ENCODE measurements at places on chromosomes 13 and 19.

DNA sequence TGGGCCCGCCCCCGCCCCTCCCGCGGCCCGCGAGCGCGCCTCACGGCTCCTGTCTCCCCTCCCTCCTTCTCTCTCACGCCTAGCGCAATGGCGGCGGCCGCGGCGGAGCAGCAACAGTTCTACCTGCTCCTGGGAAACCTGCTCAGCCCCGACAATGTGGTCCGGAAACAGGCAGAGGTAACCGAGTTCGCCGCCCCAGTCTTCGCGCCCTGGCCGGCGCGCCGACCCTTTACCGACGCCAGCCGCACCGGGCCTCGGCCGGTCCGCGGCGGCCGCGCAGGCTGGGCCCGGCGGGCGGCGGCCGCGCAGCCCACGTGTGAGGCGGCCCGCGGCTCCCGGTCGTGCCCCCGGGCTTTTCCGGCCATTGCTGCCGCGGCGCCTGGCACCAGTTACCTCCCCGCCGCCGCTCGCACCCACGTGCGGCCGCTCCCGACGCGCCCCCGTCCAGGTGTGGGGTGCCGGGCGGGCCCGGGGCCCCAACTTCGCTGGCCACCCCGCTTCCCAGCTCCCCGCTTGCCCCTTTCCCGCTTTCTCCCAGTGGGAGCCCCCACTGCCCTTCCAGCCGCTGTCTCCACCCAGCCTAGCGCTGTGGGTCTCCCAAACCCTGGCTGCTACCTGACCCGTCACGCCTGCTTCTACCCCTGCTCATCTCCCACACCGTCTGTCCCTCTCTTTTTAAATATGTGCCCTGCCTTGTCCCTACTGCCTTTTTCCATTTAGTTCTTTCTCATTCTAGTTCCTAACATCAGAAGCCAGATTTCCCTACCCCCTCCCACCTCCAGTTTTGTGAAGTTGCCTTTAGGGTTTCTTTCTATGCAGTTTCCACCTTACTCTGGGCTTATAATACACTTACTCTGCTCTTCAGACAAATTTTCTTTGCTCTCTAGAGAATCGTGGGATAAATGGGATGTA is 23.4 kb downstream of the IPO5 start:
- DNase-seq: no peak

DNA sequence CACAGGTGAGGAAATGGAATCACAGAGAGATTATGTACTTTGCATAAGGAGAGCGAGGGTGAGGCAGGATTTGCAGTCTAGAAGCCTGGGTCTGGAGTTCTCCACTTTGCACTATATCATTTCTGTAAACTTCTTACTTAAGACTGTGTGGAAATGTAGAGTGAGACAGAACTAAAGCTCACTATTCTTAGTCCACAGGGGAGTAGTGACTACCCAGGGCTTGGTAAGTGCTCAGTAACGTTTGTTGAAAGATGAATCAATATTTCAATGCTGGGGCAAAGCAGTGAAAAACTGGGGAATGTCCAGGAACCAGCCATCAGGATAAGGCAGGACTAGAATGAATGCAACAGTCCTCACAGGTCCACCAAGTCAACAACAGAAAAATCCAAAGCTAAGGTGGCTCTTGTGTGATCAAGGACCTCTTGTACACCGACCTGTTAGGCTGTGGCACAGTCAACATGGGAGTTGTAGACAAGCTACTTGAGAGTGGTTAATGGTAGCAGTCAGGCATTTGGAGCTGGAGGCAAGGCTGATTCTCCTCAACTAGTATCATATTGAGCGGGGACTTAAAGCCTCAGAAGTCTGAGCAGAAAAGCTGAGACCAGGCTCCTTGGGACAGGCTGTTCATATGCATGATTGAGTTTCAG is 929 bp upstream of the TNFSF13B start:
- DNase-seq: no peak

DNA sequence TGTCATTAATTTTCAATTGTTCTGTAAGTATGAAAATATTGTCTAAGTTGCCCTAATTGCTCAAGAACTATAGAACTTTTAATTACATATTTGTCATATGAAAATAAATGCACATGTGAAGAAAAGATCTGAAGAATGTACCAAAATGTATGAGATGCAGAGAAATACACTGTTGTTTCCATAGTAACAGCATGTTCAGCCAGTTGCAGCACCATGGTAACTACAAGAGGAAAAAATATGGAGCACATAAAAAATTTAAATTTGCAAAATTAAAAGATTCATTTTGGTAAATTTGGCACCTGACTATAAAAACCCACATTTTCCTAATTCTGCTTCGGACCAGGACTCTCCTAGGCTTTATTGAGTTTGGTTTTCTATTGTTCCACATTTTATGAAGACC is 1170.0 kb upstream of the MIR17HG start:
- DNase-seq: no peak

DNA sequence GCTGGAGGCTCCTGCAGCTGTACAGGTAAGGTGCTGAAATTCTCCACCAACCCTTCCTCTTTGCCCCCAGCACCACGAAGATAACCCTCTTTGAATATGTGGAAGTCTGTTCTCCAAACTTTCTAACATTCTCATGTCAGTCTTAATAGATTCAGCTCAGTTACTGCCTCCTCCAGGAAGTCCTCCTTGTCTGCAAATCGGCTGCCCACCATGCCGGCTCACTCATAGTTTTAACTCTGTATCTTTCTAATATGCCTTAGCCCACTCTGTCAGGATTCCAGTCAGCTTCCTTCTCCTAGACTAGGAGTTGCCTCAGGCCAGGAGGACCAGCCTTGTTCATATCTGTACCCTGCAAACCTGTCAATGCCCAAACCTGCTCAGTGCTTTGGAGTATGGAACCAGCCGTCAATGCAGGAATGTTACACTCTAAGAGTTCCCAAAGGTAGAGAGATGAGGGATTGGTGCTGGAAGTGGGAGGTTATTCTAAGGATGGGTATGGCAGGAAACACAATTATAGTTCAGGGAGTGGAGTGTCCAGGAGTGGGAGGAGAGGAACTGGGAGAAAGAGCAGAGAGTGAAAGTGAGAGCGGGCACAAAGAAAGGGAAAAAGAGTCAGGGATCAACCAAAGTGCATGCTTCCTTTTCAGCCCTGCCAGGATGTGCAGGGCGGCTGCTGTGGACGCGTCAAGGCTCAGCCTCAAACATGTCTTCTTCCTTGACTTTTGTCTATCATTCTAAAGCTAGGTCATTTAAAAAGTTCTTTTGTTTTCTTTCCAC is 38.0 kb upstream of the ALOX5AP start:
- DNase-seq: no peak

DNA sequence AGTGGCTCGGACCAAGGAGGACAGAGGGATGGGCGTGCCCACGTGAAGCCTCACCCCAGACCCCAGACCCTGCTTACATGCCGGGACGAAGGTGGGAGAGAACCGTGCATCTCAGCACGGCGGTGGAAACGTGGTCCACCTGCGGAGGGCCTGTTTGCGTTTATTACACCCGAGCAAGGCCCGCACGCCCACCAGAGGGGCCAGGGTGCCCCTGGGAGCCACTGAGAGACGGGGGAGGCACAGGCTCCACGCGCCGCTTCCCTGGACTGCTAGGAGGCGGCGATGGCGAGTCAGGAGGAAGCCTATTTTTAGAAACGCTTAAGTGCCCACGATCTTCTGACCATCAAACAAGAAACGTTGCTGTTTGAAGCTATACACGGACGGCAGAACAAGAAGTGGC is 80.7 kb downstream of the ATP11A start:
- DNase-seq: no peak

GRCh38 chr13:24500977-24501376 is 11.6 kb downstream of the PARP4 start:
- no peak for DNase-seq

DNA sequence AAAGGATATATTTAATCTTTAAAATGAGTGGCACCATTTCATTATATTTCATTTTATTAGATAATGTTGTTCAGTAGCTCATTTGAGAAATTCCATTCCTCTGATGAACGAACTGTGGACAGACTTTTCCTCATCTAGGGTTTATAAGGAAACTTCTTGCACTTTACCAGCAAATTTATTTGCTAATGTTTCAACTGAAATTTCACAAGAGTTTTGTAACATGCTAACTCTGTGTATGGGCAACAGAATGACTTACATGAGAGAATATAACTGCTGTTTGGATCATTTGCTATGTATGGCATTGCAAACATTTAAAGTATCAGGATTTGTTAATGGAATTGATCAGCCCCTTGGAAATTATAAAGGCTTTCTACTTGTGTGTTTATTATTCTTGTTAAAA is 3.7 kb upstream of the IRS2 start:
- DNase-seq: no peak

DNA sequence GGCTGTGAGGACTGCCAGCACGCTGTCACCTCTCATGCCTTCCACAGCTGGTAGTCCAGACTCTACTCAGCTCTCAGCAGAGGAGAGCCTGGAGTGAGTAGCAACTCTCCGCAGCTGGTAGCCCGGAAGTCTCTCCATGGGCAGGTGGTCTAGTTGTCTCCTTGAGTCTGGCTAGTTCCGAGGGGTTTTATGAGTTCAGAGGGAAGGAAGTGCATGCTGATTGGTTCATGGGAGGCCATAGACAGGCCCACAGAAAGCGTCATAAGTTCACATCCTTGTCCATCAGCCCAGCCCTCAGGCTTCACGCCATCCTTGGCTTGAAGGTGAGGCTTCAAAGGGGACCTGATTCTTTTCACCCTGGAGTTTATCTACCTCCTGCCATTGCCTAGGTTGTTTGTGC is 2662.4 kb upstream of the PCDH20 start:
- DNase-seq: no peak

DNA sequence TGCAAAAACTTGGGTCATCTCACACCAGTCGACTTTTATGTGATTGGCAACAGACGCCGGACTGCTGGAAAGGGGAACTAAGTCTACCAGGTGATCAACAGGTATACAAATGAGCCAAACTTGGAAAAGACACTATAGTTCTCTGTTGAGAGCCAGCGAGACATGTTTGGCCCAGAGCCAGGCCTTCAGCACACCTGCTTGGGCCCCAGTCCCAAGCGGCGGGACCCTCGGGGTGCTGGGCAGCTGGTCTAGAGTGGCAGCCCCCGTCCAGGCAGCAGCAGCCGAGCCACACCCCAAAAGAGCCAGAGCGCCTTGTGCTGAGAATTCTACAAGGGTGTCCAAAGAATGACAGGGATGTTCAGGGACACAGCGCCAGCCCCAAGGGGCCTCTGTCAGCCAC is 28.0 kb downstream of the NAXD start:
- no peak for DNase-seq

DNA sequence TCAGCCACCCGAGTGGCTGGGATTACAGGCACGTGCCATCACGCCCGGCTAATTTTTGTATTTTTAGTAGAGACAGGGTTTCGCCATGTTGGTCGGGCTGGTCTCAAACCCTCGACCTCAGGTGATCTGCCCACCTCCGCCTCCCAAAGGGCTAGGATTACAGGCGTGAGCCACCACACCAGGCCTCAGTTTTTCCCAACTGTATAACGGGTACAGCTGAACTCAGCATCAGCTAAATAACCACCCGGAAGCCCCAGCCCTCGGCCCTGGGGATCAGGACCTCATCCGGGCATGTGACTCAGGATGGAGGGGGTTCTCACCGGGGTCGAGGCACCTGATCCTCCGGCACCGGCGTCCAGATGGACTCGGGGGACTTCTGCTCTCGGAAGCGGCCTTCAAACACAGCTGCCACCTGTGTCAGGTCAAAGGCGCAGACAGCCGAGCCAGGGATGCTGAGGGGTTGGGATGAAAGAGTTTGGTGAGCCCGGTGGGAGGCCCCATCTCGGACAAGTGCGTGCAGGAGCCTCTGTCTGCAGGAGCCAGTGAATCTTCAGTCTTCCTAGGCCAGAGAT is 8.9 kb downstream of the SEMA6B start:
- no peak for DNase-seq

DNA sequence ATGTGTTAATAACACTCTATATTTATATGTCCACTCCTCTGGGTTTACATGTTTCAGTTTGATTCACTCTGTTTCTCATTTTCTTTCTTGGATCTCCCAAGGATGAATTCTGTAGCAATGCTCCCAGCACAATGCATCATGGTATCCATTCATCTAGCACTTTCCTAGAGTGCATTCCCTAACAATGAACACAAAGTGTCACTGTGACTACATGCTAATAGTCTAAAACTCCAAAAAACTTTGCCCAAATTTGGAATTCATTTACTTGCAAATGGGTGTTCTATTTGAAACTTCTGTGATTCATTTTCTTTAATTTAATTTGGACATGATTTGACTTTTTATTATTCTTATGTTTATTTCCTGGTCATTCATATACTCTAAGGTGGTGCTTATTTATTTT is 286.3 kb downstream of the POU4F1 start:
- DNase-seq: no peak

GRCh38 chr13:110445183-110445582 is 116.3 kb downstream of the RAB20 start:
- DNase-seq: no peak

DNA sequence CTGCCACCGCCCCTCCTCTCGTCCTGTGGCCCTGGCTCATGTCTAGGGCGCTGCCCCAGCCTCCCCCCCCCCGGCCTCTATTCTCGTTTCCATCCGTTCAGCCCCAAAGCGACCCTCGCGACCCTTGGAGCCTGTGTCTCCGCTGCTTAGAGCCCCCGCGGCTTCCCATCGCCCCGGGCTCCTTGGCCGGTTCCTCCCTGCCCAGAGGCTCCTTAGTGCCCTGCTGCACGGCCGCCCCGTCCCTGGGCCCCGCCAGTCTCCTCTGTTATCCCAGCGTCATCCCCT is 9.2 kb upstream of the CNOT3 start:
- DNase-seq: no peak

DNA sequence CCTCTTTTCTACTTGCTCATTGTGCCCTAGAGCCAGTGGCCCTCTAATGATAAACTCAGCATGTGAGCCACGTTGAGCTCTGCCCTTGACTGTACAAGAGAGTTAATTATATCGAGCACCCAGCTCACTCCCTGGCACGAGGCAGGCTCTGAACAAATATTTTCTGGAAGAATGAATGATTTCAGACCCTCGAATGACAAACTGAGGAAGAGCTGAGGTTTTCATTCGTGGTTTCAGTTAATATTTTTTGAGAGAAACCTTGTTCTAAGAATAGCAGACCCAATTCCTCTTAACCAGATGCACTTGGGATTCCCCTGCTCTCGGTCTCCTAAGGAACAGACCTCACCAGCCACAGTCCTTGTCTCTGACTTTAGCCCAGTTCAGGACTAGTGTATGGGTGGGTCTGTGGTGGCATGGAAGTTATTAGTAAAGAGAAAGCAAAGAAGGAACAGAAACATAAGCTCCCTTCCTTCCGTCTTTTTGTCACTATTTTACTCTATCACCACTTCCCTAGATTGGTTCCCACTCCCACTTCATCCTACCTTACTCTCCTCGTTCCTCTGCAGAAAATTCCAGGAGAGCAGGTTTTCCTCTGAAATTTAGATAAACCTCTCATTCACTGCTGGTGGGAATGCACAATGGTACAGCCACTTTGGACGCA is 22.1 kb upstream of the WDFY2 start:
- no peak for DNase-seq

Data from activated CD4-positive, CD25-positive, alpha-beta regulatory T cell treated with anti-CD3 and anti-CD28 coated beads, Interleukin-2, amount 50 U/mL, for 72 hours (primary cell).